Karpas-422 (cell line): ENCODE measurements at places on chromosomes 6 and 20. TPM values are rescaled to one million over a fixed set of nuclear protein-coding genes. Genes with fewer than 3 reads are reported as not detected.

Gene FAXC
- not detected in 2 replicates for total RNA-seq

Gene HLA-DOB
- total RNA-seq: 77.3 and 91.6 TPM in 2 replicates

Gene NKAIN2
- total RNA-seq: not detected in 2 replicates

Gene SPAG4
- 6.4 and 11.1 TPM in 2 replicates for total RNA-seq

Gene DLK2
- total RNA-seq: 1.5 and 3.1 TPM in 2 replicates

Gene RAET1L
- total RNA-seq: not detected in 2 replicates

DNA sequence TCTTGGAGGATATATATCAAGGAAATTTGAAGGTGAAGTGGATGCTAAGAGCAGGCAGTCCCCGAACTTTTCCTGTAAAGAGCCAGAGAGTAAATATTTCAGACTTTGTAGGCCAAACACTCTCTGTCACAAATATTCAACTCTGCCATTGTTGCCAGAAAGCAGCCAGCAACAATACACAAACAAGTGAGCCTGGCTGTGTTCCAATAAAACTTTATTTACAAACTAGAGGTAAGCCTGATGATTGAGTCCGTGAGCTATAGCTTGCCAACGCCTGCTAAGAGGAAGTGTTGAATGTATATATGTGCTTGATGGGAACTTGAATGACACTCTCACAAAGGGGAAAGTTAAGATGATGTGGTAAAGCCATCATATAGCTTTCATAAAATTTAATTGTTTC lies 166.0 kb upstream of the PLN start:
- DNase-seq: no peak
- H3K27me3 ChIP-seq: no peaks in the 10 kb centered on the region
- H3K4me1 ChIP-seq: no peaks in the 10 kb centered on the region
- H3K27ac ChIP-seq: no peak overlapping the region
- no peak overlapping the region for H3K4me3 ChIP-seq

GRCh38 chr6:85421972-85422371 lies 27.9 kb upstream of the NT5E start:
- no peaks in the 10 kb centered on the region for H3K27me3 ChIP-seq
- no peaks in the 10 kb centered on the region for H3K36me3 ChIP-seq
- H3K4me3 ChIP-seq: no peak overlapping the region
- H3K27ac ChIP-seq: no peak overlapping the region
- DNase-seq: no peak

DNA sequence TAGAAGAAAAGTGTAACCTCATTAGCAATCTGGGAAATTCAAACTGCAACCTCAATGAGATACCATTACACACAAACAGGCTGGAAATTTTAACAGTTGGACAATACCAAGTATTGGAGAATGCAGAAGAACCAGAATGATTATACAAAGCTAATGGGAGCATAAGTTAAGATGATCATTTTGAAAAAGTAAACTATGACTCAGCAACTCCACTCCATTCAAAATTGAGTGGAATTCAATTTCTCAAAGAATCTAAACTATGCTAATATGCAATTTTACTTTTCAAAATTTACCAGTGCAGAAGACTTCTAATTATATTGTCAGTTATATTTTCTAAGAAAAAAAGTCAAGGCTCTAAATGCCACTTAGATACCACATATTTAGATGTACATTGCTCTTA lies 17.2 kb downstream of the GPLD1 start:
- no peaks in the 10 kb centered on the region for H3K27me3 ChIP-seq
- H3K27ac ChIP-seq: no peak overlapping the region
- H3K4me1 ChIP-seq: no peaks in the 10 kb centered on the region
- H3K36me3 ChIP-seq: no peaks in the 10 kb centered on the region

DNA sequence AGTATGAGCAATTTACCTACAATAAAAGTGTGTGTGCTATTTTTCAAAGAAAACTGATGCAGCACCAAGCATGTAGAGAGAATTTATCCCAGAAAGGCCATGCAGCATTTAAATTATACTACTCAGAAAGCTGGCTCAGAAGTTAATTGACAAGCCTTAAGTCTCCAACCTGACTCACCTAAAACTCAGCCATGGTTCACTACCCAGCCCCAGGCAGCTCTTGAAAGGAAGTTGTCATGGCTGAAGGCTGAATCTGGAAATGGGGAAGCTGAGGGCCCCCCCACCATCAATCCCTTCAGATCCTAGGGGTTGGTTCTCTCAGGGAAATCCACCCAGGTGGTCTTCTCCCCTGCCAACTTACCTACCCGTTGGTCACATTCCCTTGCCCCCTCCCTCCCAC lies 19.7 kb downstream of the PPIL6 start:
- no peak for DNase-seq
- H3K4me3 ChIP-seq: no peak overlapping the region
- no peaks in the 10 kb centered on the region for H3K4me1 ChIP-seq
- H3K27ac ChIP-seq: no peak overlapping the region
- H3K36me3 ChIP-seq: no peaks in the 10 kb centered on the region

- H3K4me1 ChIP-seq: peaks cover 16% of the 10 kb centered on the region
- H3K27me3 ChIP-seq: no peaks in the 10 kb centered on the region
- no peak overlapping the region for H3K27ac ChIP-seq
- H3K36me3 ChIP-seq: no peaks in the 10 kb centered on the region
- no peak overlapping the region for H3K4me3 ChIP-seq
Observed at GRCh38 chr6:166739117-166739975, 112.3 kb upstream of the RPS6KA2 start.

DNA sequence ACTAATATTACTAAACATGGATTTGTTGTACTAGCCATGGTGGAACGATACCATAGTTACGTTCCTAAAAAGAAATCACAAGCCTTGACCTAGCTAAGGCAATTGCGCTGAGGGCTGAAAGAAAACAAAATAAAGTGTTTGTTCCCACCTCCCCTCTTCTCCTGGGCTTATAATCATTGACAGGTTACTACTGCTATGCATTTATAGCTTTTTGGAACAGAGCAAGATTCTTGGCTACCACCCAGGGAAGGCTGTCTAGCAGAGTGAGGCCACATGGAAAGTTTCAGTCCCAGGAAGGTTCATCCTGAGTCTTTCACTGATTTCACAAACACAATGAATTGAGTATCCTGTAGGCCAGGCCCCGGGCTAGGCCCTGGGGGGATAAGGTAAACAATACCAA lies 84.6 kb downstream of the TMEM170B start:
- no peak for DNase-seq
- no peak overlapping the region for H3K27ac ChIP-seq
- H3K4me3 ChIP-seq: no peak overlapping the region
- H3K36me3 ChIP-seq: no peaks in the 10 kb centered on the region
- no peaks in the 10 kb centered on the region for H3K27me3 ChIP-seq
- peaks cover 24% of the 10 kb centered on the region for H3K4me1 ChIP-seq

DNA sequence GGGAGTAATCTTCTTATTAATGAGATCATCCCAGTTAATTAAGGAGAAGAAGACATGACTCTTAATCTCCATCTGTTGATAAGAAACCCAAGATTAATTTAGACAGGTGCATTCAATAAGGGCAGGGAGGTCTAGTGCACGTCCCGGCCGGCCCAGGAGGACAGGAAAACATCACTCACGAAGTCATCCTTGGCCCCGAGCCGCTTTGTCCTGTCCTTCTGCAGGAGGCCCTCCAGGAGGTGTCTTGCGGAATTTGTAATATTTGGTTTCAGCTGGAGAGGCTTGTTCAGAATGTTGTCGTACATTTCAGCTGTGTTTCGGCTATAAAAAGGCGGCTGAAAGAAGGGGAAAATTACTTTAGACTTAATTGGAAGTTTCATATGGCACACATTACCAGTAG lies 118.4 kb upstream of the SLC2A12 start:
- H3K27ac ChIP-seq: no peak overlapping the region
- DNase-seq: no peak
- H3K27me3 ChIP-seq: no peaks in the 10 kb centered on the region
- no peaks in the 10 kb centered on the region for H3K36me3 ChIP-seq
- H3K4me1 ChIP-seq: peaks cover 17% of the 10 kb centered on the region

- DNase-seq: no peak
- no peak overlapping the region for H3K4me3 ChIP-seq
- H3K27me3 ChIP-seq: no peaks in the 10 kb centered on the region
- H3K36me3 ChIP-seq: no peaks in the 10 kb centered on the region
Observed at GRCh38 chr20:2331901-2332565, 36.2 kb downstream of the TGM3 start.
